ENCODE measurements at places on chromosomes 1 and 21.

GRCh38 chr1:94384485-94385265 is 33.5 kb upstream of the ABCD3 start:
- DNase-seq = no peak

GRCh38 chr1:69403756-69404320 is 163.9 kb upstream of the LRRC7 start:
- DNase-seq = no peak

DNA sequence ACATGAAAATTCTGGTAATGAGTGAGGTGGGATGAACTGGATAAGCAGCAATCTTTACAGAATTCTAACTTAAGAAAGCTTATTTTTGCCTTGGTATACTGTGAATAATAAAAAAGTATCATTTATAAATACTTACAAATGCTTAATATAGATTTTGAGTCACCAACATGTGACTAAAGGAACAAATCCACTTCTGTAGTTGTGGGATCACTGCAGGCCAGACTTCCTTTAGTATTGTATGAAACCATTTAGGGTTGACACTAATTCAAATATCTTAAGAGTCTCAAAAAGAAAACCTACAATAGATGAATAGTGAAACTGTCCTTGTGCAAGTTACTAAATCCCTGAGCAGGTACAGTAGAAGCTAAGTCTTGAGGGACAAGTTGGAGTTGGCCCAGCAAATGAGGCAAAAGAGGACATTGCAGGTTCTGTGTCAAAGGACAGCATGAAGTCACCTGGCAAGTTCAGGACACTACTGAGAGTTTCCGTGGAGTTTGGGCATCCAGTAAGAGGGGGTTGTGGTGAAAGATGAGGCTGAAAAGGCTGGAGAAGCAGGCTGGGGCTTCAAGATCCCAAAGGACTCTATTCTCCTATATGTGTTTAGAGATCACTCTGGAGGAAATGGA is 5.9 kb upstream of the THEM4 start:
- no peak for DNase-seq

DNA sequence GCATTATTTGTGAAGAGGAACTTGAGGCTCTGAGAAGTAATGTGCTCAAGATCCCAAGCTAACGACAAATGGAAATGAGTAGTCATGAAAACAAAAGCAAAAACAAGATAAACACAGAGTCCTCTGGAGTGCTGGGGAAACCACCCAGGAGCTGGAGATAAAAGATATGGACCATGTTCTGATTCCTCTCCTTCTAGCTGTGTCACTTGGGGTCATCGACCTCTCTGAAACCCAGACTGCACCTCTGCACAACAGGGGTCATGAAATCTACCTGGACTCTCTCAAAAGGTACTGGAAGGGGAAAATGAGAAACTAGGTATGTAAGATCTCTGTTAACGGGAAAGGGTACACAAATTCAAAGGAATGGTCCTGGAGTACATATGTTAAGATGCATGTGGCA is 6.5 kb downstream of the PGLYRP4 start:
- no peak for DNase-seq

- no peak for DNase-seq
These were observed 316.2 kb downstream of the MATN1 start for GRCh38 chr1:30406996-30407864.

DNA sequence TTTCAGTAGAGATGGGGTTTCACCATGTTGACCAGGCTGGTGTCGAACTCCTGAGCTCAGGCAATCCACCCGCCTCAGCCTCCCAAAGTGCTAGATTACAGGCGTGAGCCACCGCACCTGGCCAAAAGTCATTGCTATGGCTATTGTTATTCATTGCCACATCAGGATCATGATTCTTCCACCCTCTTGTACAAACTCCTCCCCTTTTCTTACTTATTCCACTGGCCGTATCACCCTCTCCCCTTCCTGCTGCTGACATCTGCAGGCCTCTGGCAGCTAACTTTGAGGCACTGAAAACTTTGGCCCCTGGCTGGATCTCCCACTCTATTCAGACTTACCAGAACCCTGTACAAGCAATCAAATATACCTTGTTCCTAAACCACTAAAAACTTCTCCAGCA is 10.9 kb downstream of the TMEM53 start:
- DNase-seq = no peak

- no peak for DNase-seq
These were observed 15.0 kb downstream of the DISP1 start for GRCh38 chr1:222829868-222830267.

DNA sequence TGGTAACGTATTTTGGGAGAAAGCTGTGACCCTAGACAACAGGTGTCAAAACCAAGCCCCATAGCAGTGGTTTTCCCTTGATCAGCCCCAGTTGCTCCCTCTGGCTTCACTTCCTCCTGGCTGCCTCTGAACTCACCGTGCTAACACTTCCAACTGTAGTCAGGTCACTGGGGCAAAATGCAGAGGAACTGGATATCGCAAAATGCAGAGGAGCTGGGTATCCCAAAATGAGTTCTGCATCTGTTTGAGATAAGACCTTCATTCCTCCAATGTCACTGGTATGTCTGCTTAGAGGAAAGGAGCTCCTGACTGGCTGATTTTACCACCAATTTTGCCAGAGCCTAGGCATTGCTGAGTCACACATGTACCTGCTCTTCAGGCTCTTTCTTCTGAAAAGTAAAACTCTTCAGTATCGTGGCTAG is 19.6 kb upstream of the TACSTD2 start:
- no peak for DNase-seq

- no peak for DNase-seq
These were observed 283.0 kb downstream of the PAPPA2 start for GRCh38 chr1:176745945-176746344.

DNA sequence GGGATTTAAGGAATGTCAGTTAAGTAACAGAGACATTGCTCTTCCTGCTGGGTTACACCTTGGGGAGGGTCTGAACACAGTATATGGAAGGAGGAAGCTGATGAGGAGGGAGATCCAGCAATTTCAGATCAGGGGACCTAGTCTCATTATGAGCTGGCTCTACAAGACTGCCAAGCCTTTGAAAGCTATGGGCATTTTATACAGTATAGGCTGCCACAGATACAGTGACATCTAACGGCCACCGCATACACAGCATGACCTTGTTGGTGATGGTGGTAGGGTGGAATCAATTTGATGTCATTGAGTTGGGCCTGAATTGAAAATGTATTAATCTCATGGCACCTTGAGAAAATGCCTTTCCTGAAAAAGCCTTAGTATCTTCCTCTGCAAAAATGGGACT is 22.6 kb upstream of the ZP4 start:
- no peak for DNase-seq

- DNase-seq = no peak
These were observed 38.5 kb downstream of the CAMTA1 start for GRCh38 chr1:6823793-6824192.

GRCh38 chr1:230400007-230400344 is 26.2 kb downstream of the PGBD5 start:
- DNase-seq = no peak

DNA sequence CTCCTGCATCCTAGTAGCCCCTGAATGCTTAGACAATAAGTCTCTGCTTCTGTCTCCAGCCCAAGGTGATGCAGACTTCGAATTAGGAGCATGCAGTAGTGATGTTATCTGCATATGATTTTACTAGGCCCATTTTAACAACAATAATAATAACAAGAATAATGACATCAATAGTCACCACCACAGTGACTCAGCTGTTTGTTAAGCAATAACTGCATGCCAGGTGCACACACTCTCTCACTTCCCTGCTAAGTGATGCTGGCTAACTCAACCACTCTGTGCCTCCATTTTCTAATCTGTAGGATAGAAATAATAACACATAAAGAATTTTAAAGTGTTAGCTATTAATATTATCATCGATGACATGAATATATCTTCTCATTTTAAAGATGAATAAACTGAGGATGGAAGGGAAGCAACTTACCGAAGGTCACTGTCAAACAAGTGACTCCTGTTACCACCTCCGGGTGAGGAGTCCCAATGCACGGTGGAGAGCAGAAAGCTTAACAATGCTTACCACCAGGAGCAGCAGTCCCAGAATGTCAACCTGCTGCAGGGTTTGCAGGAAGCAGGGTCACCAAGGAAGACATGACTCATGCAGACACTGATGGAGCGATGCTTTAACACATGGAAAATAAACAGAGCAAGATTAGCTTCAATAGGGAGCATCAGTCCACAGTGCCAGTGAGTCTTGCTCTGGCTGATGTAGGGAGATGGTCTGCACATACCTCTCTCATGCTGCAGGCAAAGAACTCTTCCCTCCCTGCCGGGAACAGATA is 290.2 kb downstream of the SPATA17 start:
- no peak for DNase-seq

DNA sequence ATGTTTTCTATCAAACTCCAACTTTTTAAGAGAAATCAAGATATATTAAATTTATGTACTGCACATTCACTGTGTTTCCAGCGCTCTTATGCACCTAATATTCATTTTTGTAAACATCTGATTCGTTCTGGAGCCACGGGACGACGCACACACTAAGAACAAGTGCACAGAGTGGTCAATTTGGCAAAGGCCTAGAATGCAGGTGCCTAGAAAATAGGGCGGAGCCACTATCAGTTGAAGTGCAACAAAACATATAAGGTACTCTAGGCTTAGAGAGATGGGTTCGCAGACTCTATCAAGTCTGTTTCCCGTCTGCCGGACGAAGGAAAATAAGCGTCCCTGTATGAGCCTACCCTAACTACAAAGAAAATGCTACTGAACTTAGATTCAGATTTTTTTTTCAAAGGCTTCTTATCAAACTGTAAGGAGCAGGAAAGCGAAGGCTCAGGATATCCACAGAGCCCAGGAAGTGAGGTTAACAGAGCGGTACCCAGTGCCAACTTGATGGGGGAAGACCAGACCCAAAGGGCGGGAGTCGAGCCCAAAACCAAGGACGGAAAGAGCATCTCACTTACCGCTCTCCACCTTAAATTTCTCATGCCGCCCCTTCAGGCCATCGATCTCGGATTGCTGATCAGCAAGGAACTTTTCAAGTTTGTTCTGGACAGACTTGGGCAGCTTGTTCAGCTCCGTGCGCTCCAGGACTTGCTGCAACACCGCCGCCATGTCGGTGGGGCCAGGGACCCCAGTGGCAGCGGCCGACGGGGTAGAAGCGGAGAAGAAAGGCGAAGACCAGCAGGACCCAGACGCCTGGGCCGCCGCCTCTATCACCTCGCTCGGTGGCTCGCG is 526 bp downstream of the TPR start:
- no peak for DNase-seq

GRCh38 chr1:174258148-174258550 is 98.8 kb downstream of the RABGAP1L start:
- DNase-seq = peak; percentile 4

- no peak for DNase-seq
These were observed 14.3 kb upstream of the LRRC53 start for GRCh38 chr1:74526708-74527107.

- DNase-seq = no peak
These were observed 310.1 kb downstream of the PAPPA2 start for GRCh38 chr1:176773038-176773437.

GRCh38 chr1:186403632-186404031 is 28.0 kb downstream of the ODR4 start:
- no peak for DNase-seq

DNA sequence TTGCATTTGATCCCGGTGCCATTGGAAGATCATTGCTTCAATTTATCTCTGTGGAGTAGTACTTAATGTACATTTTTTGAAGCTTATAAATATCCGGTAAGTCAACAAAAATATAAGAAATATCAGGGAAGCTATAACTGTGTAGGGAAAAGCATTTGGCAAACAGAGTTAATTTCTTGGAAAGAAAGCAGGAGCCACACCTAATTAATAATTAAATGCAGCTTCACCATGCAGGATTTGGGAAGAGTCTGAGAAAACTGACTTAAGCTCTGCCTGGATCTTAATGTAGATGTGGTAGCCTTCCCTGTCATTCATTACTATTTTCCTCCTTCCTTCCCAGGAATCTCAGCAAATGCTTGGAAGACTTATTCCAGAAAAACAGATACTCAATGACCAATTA is 134.5 kb downstream of the ATP5PO start:
- no peak for DNase-seq

DNA sequence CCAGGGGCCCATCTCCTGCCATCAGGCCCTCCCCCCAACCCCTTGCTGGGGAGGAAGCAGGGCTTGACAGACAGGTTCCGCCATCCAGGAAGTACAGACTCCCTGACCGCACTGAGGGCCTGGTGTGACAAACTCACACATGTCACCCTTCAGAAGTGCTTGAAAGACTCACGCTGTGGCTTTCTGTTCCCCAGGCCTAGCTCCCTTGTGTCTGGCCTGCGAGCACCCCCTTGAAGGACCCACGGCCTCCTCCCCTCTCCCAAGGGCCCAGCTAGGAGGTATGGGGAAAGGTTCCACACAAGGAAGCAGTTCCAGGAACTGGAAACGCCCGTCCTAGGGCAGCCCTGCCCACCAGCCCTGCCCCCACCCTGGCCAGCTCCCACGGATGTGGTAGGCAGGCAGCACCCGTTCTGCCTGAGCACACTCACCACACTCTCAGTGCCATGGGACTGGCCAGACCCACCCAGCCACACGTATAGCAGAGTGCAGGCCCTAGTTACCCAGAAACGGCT is 26.7 kb downstream of the SLC2A1 start:
- no peak for DNase-seq

GRCh38 chr1:203223012-203223775 is 6.3 kb downstream of the CHIT1 start:
- DNase-seq = no peak

GRCh38 chr1:84406346-84406861 is 8.1 kb downstream of the DNASE2B start:
- DNase-seq = no peak

- DNase-seq = peak; percentile 73
These were observed 79.2 kb upstream of the WDR26 start for GRCh38 chr1:224513787-224514209.

DNA sequence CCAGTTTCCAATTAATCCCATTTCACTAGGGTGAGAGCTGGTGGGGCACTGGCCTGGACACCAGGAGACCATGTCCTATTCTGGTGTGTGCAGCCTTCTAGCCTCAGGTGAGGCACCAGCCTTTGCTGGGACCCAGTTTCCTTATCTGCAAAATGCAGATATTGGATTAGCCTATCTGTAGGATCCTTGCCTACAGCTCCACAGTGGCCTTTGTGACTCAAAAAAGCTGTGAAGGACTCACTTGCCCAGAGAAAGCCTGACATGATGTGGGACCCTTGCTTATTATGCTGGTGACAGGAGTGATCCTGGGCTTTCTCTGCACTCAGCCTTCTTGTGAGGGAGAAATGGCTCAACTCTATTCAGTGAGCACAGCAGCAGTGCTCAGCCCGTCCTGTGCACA is 32.3 kb downstream of the TENT5C start:
- DNase-seq = no peak

DNA sequence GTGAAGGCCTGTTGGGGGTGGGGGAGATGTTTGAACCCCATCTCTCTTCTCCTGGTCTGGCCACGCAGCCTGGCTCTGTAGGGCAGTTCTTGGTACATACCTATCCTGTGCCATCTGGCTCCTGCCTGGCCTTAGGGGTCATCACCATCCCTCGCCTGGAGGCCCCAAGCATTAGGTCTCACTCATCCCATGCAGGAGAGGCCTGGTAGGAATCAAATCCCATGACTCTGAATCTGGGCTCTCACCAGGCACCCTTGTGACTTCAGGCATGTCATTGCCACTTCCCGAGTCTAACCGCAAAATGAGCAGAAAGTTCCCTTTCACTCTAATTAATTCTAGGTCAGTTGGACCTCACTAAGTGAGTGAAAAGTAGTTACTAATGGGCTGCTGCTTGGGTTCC is 37.2 kb downstream of the ETNK2 start:
- DNase-seq = no peak

Measured in substantia nigra (tissue), 51 donors.